ENCODE measurements at places on chromosomes 4 and X.

GRCh38 chr4:182207830-182208396, 35.3 kb upstream of the TENM3 start:
- DNase-seq: no peak

DNA sequence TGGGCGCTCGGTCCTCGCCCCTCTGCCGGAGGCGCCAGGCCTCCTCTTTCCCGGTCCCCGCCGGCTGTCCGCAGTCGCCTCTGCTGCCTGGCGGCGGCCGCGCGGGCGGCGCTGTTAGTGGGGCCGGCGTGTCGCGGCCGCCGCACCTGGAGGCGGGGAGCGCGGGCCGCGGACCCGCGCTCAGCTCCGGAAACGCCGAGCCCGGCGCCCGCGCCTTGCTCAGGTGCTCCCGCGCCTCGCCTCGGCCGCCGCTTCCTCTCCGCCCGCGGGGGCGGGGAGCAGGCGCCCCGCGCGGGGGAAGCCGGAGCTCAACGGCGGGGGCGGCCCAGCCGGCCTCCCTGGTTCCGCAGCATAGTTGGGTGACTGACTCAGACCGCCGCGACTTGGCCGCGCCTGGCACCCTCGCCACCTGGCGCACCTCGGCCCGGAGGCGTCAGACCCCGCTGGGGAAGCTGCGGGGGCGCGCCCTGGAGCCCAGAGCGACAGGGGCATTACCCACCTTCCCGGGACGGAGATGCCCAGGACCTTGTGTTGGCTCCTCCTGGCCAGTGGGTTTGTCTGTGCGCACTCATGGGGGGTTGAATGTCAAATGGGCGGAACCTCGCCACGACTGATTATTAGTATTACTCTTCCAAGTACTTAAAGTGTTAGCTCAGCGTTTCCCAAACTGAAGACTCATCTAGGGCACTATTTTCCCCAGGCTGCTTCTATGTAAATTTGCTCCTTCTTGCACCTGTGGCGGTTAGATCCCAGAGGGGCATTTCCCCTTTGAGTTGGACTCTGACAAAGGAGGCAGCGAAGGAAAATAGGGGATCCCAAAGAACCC, at the start of gene ARAP2:
ARAP2 (minus strand) TSS at position 258 of the 826 bp plus-strand sequence. CDS start 15,028 bp downstream, outside the sequence.
- no peak for DNase-seq

GRCh38 chr4:169132561-169133305, 122.7 kb upstream of the CBR4 start:
- DNase-seq: no peak

DNA sequence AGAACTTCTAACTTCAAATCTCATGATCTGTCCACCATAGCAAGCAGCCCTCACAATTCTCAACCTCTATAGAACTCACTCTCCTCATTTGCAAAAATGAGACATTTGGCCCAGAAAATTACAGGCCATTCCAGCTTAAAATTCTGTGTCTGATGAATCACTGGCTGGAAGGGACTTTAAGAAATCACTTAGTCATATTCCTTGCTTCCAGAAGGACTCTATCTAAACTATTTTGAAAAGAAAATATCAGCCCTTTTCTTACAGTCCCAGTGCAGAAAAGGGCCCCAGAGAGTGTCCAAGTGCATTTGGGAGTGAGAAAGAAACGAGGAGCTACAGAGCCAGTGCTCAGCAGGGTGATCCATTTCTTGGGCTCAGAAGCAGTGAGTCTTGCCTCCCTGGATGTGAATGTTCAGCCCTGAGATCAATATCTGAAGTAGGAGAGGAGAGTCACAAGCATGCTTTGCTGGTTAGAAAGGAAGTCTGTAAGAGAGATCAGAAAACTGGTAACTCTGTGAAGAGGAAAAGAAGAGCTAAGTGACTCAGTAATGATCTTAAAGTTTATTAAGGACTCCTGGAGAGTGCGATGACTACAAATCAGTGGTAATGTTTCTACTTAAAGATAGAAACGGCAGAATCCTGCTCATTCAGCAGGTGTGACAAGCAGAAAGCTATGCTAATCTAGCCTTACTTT, 139.8 kb downstream of the PALLD start:
- no peak for DNase-seq

Measured in vagina (tissue), 2 donors.